T-helper 9 cell (primary cell): ENCODE measurements at places on chromosomes 6 and 20.

DNA sequence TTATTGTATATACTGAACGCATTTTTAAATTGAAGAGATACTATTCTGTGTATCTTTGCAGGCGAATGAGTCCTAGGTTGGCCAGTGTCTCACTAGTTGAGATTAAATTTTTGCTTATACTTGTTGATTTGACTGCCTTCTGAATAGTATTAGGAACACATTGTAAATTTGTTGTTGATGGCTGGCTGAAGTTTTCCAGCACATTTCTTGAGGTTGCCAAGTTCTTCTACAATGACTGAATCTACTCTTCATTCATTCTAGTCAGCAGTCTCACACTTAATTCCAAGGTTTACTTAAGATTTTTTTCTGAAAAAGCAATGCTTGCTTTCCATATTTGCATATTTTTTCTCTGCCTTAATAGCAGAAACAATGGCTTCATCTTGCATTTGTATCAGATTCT is 151.7 kb downstream of the ZFAND3 start:
- DNase-seq: no peak

DNA sequence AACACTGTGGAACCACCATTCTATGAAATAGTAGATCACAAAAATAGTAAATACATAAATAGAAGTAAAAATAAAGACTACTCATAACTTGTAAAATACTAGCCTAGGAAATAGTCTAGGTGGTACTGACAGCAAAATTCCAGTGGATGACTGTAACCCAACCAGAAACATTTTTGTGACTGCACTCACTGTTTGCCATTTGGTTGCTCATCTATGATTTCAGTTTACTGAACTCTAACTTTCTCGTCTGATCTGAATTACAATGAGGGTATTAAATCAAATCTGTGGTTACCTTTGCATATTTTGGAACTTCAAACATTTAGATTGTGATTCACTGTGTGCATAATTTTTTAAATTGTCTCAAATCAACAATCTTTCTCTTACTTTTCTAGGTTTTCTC is 151.1 kb downstream of the KHDC1L start:
- no peak for DNase-seq

DNA sequence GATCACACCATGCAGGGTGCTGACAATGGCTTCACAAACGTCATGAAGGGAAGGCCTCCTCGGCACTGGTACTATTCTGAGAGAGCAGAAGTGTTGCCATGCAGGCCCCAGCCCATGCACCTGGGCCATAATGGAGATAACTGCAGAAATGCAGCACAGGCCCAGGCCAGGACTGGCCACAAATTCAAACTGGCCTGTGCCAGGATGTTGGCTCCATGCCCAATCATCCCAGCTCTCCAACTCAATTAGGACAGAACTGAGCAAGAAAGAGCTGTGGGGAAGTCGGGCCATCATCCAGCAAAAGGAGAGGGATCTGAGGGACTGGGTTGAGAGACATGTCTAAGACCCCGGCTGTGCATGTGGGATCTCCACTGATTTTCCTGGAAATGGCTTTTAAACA is 48.9 kb upstream of the SYNDIG1 start:
- no peak for DNase-seq

- DNase-seq: no peak
Measured at GRCh38 chr20:58665606-58666005, 14.5 kb downstream of the STX16 start.

DNA sequence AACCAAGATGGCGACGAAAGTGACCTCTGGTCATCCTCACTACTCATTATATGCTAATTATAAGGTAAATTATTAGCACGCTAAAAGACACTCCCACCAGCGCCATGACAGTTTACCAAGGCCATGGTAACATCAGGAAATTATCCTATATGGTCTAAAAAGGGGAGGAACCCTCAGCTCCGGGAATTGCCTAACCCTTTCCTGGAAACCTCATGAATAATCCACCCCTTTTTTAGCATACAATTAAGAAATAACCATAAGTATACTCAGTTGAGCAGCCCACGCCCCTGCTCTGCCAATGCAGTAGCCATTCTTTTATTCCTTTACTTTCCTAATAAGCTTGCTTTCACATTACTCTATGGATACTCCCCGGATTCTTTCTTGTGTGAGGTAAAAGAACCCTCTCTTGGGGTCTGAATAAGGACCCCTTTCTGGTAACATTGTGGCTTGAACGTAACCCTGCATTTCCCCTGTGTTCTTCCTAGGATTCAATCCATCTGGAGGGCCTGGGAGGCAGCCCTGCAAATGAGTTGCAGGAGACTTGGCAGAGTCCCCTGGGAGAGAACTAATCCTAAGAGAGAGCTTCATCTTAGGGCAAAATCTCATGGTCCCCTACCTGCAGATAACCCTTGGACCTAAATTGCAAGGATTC is 225.6 kb upstream of the JARID2 start:
- DNase-seq: no peak

DNA sequence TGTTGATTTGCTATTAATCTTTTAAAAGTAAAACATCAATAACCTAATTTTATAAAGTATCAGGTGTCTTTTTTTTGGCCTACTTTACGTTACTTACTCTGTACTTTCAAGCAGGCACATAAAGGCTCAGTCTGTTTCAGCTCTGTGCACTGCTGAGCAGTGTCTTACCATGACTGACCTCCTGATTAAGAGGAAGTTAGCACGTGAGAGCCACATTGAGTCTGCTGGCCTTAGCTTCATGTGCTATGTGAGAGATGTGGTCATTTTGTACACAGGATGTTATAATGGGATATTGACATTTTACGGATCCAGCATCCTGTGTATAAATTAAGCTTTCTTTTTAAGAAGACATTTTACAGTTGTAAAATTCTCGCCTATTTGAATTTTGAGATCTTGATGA is 31.9 kb downstream of the ARID1B start:
- no peak for DNase-seq

DNA sequence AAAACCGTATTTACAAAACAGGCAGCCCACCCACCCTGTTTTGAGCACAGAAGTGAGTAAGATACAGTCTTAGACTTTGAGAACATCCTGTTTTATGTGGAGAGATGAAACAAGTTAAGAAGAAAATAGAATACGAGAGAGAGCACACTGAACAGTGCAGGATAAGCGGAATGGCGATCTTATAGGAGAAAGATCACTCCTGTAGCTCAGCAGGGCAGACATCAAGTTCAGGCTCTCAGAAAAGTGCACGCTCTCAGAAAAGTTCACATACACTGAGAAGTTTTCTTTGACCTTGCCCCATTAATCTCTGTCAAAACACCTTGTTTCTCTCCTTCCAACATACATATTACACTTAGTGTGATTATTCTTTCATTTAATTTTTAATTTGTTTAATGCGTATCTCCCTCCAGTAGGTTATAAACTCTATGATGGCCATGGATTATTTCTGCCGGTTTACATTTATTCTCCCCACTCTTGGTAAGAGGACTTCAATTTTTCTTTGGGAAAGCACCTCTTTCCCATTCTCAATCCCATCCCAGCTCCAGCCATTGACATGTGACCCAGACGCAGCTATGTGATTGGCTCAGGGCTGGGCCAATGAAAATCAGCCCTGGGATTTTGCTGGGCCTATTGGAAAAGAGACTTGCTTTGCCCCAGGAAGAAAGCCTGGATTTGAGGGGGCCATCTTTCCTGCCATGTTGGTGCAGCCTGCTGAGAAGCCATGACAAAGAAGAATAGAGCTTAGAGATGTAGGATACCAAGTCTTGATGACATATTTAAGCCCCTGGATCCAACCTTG is 16.2 kb downstream of the KCNB1 start:
- DNase-seq: no peak

- no peak for DNase-seq
Measured at GRCh38 chr6:34673064-34673463, 23.5 kb downstream of the ILRUN start.

DNA sequence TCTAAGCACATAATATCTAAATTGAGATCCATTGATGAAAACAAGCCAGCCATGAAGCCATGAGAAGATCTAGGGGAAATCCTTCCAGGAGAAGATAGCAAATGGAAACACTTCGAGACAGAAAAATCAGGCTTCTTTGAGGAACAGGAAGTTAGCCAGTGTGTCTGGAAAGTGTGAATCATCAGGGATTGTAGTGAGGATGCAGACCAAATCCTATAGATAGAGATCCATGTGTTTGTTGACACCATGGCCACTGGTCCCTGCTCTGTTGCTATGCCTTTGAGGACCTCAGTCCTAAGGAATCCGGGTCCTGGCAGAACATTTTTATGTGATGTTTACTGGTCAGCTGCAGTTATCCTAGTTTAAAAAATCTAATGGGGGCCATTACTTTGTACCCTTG is 6.6 kb upstream of the ELOVL2 start:
- DNase-seq: no peak

DNA sequence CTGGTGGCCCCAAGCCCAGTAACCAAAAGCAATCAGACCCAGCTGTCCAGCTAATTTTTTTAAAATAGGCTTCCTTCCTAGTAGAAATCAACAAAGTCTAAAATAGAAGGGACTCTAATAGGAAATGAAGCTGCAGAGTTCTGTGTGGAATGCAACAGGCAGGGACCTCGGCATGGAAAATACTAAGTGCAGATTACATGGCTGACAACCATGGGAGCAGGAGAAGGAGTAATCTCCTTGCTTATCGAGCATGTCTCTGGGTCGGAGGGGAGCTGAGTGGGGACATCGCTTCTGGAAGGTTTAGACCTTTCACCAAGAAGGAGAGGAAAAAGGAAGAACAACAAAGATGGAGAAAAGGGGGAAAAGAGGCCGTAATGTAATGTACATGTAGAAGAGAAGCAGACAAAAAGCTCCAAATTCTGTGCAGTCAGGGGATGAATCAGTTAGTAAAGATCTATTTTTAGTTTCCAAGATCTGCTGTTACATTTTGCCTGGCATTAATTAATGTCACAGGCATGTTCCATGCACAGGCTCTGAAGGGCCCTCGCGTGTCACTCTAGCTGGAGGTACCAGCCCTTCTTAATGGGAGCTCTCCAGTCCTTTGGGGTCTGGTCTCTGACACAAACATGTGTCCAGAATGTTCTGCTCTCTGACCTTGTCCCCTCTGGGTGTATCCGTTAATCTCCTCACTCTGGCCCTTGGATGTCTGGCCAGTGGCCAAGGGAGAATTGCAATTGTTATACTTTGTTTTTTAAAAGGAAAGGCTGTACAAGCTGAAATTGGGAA is 16.6 kb upstream of the ZNF831 start:
- DNase-seq: no peak

DNA sequence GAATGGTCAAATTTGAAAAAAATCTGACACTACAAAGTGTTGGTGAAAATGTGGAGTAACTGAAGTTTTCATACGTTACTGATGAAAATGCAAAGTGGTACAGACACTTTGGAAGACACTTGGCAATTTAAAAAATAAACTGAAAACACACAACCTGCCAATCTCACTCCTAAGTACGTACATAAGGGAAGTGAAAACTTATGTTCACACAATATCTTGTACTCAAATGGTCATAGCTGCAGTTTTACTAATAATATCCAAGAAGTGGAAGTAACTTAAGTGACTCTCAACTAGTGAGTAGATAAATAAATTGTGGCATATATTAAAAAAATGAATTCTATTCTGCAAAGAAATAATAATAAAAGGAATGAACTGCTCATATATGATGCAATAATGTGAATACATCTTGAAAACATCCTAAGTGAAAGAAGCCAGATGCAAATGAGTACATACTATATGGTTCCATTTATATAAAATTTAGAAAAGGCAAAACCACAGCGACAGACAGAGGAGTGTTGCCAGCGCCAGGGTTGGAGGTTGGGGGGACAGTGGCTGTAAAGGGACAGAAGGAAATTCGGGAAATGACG is 198.2 kb downstream of the ERMARD start:
- no peak for DNase-seq

DNA sequence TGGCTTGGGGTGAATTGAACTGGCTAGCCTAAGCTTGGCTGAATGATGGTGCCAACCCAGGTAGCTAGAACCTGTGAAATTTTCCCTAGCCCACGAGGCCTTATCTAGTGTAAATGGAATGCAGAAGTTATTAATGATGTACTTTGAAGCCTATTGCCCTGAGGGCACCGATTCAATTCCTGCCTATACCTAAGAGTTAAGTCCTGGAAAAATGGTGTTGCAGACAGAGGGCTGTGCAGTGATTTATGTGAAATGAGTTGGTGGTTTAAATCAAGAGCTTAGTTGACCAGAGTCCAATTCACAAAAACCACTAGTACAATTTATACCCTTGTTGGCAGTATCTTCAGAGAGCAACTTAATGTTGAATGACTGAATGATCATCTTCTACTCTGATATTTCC is 373.8 kb upstream of the JAG1 start:
- no peak for DNase-seq

GRCh38 chr20:38402816-38403215 is 32.3 kb downstream of the SNHG17 start:
- no peak for DNase-seq

GRCh38 chr6:30744054-30744805 is at the start of gene IER3:
Gene IER3, minus strand, starts transcription at chr6:30744547. Its CDS starts 29 bp downstream, at chr6:30744518.
- DNase-seq: peak; percentile 51

DNA sequence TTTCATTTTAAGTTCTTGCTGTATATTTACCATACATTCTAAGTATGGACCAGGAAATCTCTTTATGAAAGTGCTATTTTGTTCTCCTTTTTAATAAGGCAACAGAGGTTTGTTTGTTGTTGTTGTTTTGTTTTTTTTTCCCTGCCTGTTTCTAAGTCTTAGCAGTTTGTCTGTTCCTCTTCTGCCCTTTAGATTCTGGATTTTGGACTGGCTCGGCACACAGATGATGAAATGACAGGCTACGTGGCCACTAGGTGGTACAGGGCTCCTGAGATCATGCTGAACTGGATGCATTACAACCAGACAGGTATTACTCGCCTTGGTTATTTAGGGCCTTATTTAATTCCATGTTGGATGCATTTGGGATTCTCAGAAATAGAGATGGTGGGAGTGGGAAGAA is 48.0 kb downstream of the MAPK14 start:
- DNase-seq: no peak

DNA sequence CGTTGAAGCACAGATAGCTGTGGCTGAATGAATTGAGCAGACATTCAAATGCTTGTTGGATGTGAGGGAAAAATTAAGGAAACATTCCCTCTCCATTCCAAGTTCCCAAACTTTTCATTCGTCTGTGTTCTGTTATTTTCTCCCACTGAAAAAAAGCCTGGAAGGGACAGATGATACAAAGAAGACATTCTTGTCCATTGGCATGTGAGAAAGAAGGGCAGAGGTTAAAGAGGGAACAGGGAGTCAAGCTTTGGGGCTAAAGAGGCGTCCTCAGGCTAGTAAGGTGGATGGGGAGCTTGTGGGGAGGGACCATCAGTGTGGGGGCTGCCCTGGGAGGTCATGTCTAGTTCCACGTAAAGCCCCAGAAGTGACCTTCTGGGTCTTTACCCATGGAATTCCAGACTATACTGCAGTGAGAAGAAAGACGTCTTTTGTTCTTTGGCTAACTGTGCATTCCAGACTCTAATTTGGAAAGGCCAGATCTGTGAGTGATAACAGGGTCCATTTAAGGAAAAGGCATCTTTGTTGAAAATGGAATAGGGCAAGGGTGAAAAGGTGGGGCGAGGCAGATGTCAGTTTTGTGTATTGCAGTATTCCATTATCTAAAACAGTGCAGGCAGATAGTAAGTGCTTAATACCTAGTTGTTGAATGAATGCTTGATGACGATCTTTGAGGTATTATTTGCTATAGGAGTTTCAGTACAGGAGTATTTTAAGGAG is 117.5 kb downstream of the SOX4 start:
- DNase-seq: no peak
